ENCODE measurements at places on chromosomes 5 and 9. TPM values are rescaled to one million over a fixed set of nuclear protein-coding genes. Genes with fewer than 3 reads are reported as not detected.

GPR151 gene
- polyA plus RNA-seq: not detected

MFAP3 gene
- polyA plus RNA-seq: 25.0 TPM

GPX8 gene
- polyA plus RNA-seq: 96.9 TPM

PCDHGA8 gene
- 0.95 TPM for polyA plus RNA-seq
